ENCODE measurements at places on chromosomes 12 and 14.

- DNase-seq, result no peak
Measured at GRCh38 chr14:62711351-62712023, 333.8 kb downstream of the KCNH5 start.

GRCh38 chr14:58533446-58533845 lies 104.3 kb upstream of the DACT1 start:
- no peak for DNase-seq

GRCh38 chr12:119684711-119685369 lies 16.9 kb downstream of the PRKAB1 start:
- DNase-seq, result no peak

- DNase-seq, result no peak
Measured at GRCh38 chr14:30496852-30497251, 62.1 kb upstream of the G2E3 start.

GRCh38 chr12:75937486-75937885 lies 94.1 kb downstream of the PHLDA1 start:
- DNase-seq, result no peak

DNA sequence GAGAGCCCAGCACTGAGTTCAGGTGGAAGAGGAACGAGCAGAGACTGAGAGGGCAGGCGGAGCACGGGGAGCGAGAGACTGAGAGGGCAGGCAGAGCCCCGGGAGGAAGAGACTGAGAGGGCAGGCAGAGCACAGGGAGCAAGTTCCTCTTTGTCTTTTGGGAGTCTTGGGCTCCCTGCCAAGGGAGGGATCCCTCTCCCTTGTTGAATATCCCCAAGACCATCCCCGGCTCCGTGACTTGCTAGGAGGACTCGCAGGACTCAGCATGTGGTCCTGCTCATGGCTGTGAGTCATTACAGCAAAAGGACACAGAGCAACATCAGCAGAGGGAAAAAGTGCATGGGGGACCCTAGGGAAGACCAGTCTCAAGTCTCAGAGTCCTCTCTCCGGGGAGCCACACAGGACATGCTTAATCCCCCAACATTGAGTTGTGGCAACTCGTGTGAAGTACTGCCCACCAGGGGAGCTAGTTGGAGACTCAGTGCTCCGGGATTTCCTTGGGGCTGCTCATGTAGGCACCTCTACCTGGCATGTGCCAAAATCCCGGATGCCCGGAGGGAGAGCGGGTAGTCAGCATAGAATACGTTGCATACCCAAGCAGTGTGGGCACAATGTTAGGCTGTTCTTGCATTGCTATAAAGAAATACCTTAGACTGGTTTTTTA lies 81.0 kb downstream of the CCDC92 start:
- no peak for DNase-seq

DNA sequence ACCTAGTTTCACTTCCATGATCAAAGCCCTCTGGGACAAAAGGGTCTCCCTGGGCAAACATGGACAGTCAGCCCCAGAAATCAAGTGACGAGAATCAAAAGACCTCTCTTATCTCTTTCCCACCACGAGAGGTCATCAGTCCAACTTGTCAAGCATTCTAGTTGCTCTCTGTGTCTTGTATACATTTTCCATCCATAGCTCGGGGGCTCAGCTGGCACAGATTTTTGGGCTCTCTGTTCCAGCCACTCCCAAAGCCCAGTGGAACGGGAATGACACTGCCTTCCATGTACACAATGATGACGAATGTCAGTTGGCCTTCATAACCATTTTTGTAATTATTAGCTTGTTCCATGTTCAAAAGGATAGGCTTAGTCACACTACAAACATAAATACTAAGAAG lies 29.7 kb downstream of the NOS1 start:
- DNase-seq, result no peak

GRCh38 chr14:91330096-91330696 lies 85.7 kb upstream of the GPR68 start:
- DNase-seq, result no peak

GRCh38 chr12:17342381-17342961 lies 736.5 kb upstream of the LMO3 start:
- no peak for DNase-seq

- DNase-seq, result no peak
Measured at GRCh38 chr14:91310606-91311283, 66.2 kb upstream of the GPR68 start.

DNA sequence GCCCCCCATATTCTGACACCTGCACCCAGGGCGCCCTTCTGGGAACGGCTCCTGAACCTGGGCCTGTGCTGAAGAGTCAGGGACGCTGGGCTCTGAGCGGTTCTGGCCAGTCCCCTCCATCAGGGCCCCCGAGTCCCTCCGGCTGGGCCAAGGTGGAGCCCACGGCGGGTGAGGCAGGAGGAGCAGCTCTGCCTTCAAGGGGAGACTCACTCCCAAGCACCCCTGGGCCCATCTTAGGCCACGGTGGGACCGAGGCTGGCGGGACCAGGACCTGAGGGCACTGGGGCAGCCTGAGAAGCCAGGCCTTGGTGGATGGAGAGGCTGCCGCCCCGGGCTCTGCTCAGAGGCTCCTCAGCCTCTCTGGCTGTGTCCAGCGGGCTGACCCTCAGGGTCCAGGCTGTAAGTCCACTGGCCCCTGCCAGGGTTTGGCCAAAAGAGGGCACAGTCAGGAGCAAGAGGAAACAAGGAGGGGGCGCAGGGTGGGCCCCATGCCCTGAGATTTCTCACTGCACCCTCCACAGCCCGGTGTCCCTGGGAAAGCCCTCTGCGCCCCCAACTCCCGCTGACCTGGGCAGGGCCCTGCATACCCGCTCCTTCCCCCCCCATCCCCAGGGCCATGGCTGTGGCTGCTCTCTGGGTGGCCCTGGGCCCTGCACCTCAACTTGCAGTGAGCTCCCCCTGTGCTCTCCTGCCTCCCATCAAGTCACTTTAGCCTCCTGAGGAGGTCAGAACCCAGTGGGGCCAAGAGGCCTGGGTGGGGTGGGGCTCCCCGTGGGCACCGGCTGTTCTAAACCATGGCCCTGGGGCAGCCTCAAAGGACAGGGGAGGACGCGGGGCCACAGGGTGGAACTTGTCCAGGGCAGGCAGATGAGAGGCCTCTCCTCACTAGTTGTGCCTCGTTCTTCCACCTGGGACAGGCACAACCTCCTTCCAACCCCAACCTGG lies 266.4 kb upstream of the SFSWAP start:
- no peak for DNase-seq

- no peak for DNase-seq
Measured at GRCh38 chr12:53224897-53225634, 6.9 kb downstream of the RARG start.

- no peak for DNase-seq
Measured at GRCh38 chr12:59736786-59737185, 141.0 kb downstream of the SLC16A7 start.

DNA sequence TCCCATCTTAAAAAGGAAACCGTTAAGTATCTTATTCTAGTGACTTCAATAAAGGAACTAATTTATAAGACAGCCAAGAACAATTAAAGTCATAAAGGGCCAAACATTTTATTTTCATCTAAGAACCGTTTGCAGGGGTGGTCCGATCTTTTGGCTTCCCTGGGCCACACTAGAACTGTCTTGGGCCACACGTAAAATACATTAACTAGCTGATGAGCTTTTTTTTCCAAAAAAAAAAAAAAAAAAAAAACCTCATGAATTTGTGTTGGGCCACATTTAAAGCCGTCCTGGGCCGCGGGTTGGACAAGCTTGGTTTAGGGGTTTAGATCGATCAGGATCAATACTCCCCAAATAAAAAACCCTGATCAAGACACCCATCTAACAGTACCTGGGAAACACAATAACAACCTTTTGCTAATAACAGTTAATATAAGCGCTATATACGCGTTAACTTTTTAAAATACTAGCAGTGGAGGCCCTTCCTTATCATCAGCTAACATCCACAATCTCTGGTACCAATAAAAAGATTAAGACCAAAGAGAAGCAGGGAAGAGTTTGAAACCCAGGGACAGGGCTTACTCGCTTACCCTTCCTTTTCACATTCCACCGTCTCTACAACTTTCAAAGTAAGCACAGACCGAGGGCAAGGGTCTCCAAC lies 1.1 kb downstream of the NAP1L1 start:
- no peak for DNase-seq

GRCh38 chr12:13440844-13441243 lies 244.3 kb downstream of the EMP1 start:
- DNase-seq, result no peak

- no peak for DNase-seq
Measured at GRCh38 chr14:87883750-87884149, 109.2 kb downstream of the GALC start.

DNA sequence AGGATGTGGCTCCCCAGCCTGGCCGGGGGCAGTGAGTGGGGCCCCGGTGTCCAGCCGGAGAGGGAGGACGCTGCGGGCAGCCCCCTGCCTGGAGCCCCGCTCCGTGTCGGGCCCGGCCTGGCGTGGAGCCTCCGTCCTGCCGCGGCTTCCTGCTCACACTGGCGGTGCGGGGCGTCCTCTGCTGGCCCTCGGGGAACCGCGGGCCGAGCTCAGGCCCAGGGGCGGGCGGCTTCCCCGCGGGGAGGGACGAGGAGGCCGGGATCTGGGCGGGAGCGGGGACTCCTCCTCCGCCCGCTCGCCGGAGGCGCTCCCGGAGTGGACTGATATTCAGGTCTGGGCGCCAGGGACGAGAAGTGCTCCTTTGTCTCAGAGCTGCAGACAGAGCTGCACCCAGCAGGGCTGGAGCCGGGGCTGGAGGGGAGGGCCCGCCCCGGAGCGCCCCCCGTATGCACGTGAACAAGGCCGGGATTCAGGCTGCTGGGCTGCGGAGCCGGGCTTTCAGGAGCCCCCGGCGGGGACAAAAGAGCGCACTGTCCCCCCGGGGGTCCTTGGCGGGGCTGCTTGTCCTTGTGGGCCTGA lies 2.2 kb downstream of the MMP17 start:
- peak; percentile 34 for DNase-seq

- no peak for DNase-seq
Measured at GRCh38 chr12:93913845-93914244, 234.5 kb upstream of the PLXNC1 start.

DNA sequence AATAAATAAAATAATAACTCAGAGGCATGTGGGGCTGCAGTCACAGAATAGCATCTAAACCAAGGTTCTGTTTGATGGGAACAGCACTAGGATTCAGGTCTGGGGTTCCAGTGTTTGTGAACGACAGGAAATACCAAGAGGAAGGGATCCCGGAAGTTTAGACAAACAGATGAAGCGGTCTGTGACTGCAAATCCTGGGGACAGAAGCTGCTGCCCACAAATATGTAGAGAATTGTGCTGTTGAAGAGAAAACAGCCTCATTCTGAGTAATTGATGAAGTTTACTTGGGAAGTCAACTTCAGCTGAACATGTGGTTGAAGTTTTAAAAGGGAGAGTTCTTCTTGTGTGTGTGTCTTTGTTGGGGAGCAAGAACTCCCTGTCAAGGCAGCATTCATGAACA lies 98.4 kb upstream of the TBX5 start:
- no peak for DNase-seq

- DNase-seq, result no peak
Measured at GRCh38 chr12:69196302-69197288, 42.8 kb upstream of the CPSF6 start.

GRCh38 chr12:89721291-89721987 lies 12.8 kb upstream of the ATP2B1 start:
- no peak for DNase-seq

GRCh38 chr12:132094269-132094891 lies 49.7 kb downstream of the DDX51 start:
- DNase-seq, result no peak

- DNase-seq, result no peak
Measured at GRCh38 chr12:130715998-130716968, at the start of gene RIMBP2. Gene RIMBP2, minus strand, starts transcription at chr12:130716299. Its CDS starts 237,286 bp downstream, at chr12:130479013.

DNA sequence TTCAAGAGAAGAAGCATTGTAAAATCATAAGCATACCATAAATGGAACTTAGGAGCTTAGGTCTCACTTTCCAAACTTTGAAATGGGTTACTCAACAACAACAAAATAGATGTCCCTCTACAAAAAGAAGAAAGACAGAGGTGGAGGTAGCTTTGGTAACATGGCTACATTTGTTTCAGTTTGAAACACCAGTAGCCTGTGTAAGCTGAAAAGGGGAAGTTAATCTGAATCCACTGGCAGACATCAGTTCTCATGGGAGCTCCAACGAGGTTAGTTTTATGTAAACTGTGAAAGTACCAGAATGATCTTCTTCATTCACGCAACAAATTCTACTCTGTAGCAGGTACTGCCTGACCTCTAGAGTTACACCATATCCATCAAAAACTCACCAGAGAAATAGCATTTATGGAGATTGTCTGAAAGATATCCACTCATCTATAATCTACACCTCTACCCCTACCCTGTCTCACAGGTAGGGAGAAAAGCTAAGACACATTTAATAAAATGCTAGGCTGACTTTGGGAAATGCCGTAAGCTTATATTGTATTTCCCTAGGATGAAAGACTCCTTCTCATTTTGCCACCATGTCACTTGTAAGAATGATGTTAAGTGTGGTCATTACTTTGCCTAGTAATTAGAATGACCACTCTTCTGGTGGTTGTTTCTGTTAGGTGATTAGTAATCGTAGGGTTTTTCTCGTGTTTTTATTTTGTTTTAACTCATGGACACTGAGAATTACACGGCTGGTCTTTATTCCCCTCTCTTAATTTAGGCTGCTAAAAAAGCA lies 224.1 kb downstream of the ASCL1 start:
- no peak for DNase-seq

All from stimulated activated CD4-positive, alpha-beta T cell treated with anti-CD3 and anti-CD28 coated beads, Interleukin-4, amount 100 ng/mL, for 48 hours (primary cell).